Activated CD4-positive, alpha-beta T cell treated with anti-CD3 and anti-CD28 coated beads for 36 hours (primary cell): ENCODE measurements at places on chromosomes 11 and 22.

GRCh38 chr11:108370315-108370714, 97.0 kb downstream of the C11orf65 start:
- no peak for DNase-seq

- no peak for DNase-seq
Observed at GRCh38 chr11:116997071-116997470, 101.2 kb downstream of the SIK3 start.

DNA sequence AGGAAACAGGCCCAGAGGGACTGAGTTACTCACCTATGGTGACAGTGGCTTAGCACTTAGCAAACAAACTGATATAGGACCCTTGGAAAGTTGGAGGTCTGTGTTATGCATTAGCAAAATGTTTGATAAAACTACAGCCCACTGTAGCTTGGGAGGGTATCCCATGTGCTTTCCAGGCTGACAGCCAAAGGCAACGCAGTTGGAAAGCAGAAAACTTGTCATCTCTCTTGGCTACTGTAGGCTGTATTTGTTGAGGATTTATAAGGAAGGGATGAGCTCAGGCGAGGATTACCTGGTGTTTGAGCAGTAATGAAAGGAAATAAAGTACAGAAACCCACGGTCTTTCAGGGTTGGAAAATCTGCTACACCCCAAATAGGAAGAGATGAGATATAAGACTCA, 23.8 kb downstream of the SDHAF2 start:
- no peak for DNase-seq

GRCh38 chr22:46096051-46096450, 54.3 kb upstream of the PPARA start:
- DNase-seq, result no peak

DNA sequence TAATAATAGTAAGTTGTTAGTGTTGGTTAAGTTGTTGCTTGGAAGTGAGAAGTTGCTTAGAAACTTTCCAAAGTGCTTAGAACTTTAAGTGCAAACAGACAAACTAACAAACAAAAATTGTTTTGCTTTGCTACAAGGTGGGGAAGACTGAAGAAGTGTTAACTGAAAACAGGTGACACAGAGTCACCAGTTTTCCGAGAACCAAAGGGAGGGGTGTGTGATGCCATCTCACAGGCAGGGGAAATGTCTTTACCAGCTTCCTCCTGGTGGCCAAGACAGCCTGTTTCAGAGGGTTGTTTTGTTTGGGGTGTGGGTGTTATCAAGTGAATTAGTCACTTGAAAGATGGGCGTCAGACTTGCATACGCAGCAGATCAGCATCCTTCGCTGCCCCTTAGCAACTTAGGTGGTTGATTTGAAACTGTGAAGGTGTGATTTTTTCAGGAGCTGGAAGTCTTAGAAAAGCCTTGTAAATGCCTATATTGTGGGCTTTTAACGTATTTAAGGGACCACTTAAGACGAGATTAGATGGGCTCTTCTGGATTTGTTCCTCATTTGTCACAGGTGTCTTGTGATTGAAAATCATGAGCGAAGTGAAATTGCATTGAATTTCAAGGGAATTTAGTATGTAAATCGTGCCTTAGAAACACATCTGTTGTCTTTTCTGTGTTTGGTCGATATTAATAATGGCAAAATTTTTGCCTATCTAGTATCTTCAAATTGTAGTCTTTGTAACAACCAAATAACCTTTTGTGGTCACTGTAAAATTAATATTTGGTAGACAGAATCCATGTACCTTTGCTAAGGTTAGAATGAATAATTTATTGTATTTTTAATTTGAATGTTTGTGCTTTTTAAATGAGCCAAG, 2.7 kb downstream of the NEAT1 start:
- DNase-seq, result peak; percentile 87

GRCh38 chr11:126465573-126466188, 110.2 kb downstream of the ST3GAL4 start:
- DNase-seq, result peak; percentile 59

DNA sequence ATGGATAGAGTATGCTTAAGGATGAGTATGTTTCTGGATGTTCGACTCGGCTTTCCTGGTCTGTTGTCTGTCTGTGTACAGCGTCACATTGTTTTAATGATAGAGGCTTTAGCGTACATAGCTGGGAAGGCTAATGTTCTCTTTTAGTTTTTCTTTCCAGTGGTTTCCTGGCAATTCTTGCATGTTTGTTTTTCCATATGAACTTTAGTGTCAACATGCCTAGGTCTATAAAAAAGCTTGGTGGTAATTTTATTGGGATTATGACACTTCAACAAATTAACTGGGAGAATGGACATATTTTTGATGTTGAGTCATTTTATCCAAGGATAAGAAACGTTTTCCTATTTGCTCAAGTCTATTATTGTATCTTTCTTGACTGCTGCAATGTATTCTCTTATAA, 17.6 kb downstream of the F2 start:
- DNase-seq, result no peak

- DNase-seq, result no peak
Observed at GRCh38 chr11:91776655-91777054, 448.0 kb upstream of the FAT3 start.

GRCh38 chr11:65478388-65479183, 20.3 kb upstream of the MALAT1 start:
- DNase-seq, result no peak

DNA sequence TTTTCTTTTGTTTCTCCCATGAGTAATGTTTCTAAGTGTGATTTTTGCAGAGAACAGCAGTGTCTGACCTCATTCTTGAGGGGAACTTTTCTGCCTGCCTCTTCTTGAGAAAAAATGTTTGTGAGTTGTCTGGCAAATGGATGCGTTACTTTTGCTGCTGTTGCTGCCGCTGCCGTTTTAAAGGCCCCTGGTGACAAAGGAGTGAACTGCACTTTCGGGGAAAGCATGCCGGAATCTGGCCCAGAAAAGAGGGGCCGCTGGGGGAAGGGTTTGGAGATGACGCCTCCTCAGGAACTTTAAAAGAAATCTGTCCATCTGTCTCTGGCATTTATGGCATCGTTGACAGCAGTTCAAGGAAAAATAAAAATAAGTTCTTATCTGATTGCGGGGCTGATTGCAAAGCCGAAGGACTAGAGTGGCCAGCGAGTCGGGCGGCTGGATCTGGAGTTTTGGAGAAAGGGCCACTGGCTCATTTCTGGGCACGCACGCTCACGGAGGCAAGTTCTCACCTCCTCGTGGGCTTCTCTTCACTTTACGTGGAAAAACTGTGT, 16.5 kb downstream of the ZBTB16 start:
- DNase-seq, result peak; percentile 62

- no peak for DNase-seq
Observed at GRCh38 chr11:33443684-33444083, 186.5 kb downstream of the HIPK3 start.

DNA sequence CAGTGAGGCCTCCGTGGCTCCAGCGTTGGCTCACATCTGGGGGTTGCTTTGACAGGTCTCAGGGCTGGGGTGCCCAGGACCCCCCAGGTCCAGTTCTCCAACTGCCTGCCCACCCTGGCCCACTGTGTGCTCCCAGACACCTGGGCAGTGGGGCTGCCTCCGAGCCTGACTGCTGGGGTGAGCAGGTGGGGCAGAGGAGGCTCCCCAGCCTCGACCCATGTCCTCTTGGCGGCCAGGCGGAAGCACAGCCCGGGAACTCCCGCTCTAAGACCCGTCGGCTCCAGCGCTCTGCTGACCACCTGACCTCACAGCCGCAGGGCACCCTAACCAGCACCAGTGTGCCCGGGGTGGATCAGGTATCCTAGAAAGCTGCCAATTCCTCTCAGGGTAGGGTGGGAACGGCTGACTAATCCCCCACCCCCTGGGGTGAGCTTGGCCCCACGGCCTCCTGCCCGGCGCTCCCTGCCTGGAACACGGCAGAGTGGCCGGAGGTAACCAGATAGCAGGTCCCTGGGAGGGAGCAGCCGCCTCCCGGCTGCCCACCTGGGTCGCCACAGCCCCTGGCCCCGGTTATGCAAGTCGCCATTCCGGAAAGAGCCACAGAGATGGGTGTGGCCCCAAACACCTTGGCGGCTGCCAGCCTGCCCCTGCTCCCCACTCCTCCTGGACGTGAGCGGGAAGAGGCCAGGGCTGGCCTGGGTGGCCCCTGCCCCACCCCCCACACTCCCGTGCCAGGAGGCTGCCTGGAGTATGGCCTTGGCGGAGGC, 19.2 kb upstream of the MUC5B start:
- DNase-seq, result peak; percentile 3

DNA sequence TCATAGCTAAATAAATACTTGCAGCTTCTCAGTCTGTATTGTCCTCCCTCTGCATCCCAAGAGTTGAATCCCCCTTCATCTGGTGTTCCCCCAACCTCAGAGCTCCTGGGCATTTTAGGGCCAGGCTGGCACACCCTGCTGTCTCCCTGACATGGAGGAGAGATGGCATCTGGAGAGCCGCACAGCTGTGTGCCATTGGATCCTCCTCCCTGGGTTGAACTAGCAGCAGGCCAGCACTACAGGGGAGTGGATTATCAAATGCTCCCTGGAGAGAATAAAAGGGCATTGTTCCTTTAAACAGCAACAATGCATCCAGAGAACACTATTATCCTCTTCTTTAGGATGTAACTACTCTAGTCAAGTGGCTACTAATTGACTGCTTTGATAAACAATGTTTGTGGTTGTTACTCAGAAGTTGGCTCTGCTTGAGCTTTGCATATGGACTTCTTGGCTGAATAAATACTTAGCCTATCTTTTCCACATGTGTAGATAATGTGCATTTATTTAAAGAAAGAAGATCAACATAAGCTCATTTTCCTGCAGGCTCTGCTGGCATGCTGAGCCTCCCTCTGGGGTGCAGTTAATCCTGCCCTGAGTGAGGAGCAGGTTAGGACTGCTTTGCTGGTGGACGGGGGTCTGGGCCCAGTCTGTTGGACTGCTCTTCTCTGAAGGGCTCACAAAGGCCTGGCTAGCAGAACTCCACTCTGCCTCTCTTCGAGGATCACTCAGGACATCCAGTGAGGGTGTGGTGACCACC, 897.2 kb downstream of the TBC1D22A start:
- no peak for DNase-seq

DNA sequence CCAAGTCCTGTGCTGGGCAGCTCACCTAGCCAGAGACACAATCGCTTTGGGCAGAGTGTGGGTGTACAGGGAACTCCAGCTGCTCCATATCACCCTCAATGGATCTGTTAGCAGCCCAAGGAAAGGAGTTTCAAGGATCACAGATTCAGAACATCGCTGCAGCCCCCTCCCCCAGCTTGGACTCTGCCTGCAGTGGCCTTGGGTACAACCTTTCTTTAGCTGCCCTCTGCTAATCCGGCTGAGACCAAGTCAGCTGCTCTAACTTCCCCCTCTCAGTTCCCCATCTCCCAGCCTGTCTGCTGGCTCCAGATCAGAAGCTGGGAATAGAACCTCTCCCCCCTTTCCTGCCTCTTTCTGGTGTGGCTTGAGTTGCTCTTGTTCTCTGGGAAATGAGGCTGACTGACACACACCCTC, 1.3 kb downstream of the TMEM86A start:
- no peak for DNase-seq

DNA sequence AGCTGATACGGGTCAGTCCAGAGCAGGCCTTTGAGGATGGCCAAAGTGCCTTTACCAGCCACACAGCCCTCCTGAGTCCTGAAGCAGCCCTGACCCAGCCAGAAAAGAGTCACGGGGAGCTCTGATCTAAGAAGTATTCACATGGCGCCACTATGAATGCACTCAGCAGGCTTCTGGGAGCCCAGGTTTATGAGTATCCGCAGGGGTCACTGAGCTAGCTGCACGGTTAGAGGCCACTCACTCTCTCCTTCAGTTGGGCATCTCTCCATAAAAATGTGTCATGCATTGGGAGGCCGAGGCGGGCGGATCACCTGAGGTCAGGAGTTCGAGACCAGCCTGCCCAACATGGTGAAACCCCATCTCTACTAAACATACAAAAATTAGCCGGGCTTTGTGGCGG, 10.3 kb downstream of the KIAA1671 start:
- no peak for DNase-seq

GRCh38 chr11:86370922-86371594, 3.6 kb upstream of the CCDC81 start:
- no peak for DNase-seq

DNA sequence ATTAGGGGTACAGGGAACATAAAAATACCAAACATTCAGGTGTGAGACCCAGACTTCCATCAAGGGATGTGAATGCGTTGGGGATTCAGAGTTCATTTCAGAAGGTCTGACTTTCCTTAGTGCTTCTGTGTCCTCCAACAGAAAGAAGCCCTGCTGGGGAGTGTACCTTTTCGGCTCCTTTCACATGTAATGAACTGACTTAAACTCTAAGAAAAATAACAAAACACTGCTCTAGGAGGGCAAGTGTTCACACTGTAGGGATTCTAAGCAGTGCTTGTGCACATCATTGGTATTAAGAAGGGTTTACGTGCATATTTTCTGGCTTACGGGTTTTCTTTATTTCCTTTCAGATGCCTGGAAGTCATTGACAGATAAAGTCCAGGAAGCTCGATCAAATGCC, 15.7 kb upstream of the TTC36 start:
- no peak for DNase-seq

GRCh38 chr11:565921-566509, 5.2 kb downstream of the RASSF7 start:
- DNase-seq, result peak; percentile 16

- no peak for DNase-seq
Observed at GRCh38 chr11:74070723-74071492, 62.0 kb upstream of the UCP3 start.

GRCh38 chr11:76240161-76240540, 33.8 kb upstream of the WNT11 start:
- DNase-seq, result no peak

DNA sequence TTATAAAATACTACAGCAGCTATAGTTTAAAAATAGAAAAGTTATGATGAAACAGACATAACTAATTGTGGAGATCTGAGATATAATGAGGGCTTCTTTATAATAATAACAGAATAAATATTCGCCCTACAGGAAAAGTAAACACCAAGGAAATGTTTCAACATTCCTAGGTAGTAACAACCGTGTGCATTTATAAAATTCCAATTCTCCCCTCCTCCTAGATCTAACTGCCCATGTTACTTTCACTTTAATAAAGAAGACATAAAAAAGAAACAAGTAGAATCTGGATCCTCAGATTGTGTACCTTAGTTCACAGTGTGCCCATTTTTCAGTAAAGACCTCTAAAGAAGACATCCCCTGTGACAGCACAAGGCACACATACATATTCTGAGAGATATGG, 57.8 kb upstream of the MN1 start:
- DNase-seq, result no peak

DNA sequence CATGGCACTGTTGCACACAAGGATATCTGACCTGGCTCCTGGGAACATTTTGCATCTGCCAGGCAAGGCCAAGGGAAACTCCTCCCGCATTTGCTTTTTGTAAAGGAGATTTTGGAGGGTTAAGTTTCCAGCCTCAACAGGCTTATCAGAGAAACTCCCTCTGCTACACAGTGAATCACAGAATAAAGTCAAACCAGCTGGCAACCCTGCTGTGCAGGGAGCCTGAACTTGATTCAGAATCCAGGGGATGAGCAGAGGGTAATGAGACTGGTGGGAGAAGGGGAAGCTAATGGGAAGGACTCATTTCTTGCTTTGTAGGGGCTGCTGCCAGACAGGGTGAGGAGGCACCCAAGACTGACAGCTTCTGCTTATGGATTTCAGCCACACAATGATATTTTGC, 185.3 kb upstream of the ISX start:
- no peak for DNase-seq

- DNase-seq, result no peak
Observed at GRCh38 chr11:94655291-94655690, 88.1 kb downstream of the PIWIL4 start.

GRCh38 chr11:44763121-44763820, 36.5 kb downstream of the TSPAN18 start:
- no peak for DNase-seq

GRCh38 chr22:35072925-35073324, 7.0 kb downstream of the ISX start:
- DNase-seq, result no peak

GRCh38 chr11:45052361-45052760, 94.1 kb upstream of the PRDM11 start:
- DNase-seq, result no peak
